NCI-H1092 (cell line): ENCODE measurements at places on chromosomes 2 and 18.

- no peak for DNase-seq
Observed at GRCh38 chr2:68650645-68651044, 7.3 kb downstream of the PROKR1 start.

DNA sequence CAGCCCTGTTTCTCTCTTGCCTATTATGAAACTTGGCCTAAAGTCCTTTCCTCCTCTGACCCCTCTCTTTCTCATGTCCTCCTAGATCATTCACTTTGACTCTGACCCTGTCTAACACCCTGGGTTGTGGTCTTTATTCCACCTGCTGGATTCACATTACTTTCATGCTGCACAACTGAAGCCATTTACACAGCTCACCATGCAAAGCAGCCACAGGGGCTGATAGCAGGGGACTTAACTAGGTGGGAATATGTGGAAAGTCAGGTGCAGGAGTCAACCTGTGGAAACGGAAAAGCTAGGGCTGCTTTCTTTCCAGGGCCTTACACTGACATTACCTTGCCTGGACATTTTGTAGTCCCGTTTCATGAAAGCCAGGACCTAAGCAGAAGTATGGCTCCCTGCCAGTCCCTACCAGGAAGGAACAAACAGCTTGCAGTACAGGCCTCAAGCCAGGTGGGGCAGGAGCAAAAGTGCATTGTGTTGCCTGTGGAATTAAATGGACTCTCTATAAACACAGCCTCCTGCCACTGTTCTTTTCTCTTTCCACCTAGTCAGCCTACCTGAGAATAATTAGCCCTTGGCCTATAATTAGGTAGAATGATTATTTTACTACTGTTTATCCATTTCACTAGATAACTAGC lies 11.8 kb downstream of the MAPRE3 start:
- peak; percentile 74 for DNase-seq

DNA sequence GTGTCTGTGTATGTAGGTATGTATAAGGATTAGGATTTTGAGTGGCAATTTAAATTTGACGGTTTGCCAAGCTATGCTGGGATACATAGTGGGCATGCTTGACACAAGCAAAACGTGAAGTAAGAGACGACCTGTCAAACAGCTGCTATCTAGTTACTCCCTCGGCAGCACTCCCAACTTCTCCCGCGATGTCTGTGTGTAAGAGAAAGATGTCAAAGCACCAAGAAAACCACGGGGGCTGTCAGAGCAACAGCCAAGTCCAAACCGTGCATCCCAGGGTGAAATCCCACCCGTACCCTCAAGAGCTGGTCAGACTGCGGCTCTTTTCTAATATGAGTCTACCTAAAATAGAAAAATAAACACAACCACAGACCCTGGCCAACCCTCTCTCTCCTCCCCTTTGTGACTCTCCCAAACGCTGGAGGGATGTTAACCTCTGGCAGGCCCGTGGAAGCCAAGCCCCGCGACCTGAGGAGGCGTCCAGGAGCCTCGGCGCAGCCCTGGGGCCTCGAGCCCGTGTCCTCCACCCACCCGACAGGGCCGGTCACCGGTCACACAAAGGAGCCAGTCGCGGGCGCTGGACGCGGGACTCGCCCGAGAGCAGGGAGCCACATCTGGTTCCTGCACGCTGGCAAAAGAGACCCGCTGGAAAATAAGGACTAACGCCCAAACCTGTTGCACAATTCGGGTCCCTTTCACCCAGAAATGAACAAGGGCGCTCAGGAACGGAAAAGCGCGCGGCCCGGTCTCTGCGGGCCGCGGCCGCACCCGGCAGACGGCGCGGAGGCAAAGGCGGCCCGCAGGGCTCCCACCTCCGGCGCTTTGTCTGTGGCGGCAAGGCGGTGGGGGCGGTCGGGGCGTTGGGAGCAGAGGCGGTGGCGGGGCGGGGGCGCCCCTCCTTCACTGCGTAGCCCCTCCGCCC lies 925 bp downstream of the SESTD1 start:
- peak; percentile 8 for DNase-seq

- no peak for DNase-seq
Observed at GRCh38 chr2:176479961-176480360, 210.7 kb downstream of the MTX2 start.

DNA sequence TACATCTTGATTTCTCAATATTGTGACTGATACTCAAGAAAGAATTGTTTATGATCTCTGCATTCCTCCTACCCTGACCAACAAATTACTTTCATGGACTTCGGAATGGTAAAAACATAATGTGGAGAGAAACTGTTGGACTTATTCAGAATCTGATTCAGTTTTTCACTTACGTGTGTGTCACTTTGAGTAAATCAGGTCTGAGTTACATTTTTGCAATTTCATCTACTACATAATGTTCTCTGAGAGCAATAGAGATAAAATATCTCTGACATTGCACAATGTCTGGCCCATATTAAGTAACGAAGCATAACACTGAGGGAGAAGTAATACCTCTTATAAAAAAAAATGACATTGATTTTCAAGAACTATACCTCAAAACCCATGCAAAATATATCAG lies 1337.9 kb upstream of the CHAC2 start:
- DNase-seq: no peak

GRCh38 chr2:42238644-42239288 lies 69.6 kb downstream of the EML4 start:
- DNase-seq: peak; percentile 30

- peak; percentile 17 for DNase-seq
Observed at GRCh38 chr2:122191331-122191730, 435.9 kb downstream of the TSN start.

DNA sequence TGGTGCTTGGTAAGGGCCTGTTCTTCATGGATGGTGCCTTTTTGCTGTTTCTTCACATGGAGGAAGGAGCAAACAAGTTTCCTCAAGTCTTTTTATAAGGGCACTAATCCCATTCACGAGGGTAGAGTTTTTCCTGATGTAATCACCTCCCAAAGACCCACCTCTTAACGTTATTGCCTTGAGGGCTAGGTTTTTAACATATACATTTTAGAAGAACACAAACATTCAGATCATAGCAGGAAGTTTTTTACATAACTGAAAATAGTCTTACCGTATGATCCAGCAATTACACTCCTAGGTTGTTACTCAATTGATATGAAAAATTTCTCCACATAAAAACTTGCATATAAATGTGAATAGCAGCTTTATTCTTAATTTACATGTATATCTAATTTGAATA lies 976.3 kb downstream of the DSC3 start:
- no peak for DNase-seq

GRCh38 chr2:191740016-191740419 lies 62.1 kb downstream of the NABP1 start:
- no peak for DNase-seq

DNA sequence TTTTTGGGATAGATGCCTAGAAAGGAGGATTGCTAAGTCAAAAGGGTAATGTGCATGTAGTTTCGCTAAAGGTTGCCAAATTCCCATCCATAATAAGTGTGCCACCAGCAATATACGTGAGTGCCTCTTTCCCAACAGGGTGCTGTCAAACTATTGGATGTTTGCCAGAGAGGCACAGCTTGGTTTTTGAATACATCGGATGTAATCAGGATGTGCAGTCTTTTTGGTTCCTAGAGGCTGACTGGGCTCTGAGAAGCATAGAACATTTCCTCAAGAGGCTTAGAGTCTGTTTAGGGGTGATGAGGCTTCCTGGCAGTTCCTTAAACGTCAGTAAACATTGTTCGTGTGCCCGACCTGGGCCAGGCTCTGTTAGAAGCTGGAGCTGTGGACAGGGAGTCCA lies 28.0 kb downstream of the AGAP1 start:
- no peak for DNase-seq

DNA sequence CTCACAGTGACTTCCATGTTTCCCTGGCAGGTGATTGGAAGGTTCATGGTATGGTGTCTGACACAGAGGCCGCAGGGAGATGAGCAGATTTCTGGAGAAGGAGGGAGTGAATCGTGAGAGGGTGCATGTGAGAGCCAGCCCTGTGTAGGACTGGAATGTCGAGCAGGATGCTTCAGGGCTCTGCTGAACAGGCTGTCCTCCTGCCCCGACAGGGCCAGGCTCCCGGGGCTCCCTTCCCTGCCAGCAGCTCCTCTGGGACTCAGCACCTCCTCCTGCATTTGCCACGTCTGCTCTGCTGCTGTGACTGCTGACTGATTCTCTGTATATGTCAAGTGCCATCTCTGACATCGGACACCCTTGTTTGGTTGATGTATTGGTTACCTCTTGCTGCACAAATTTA lies 38.5 kb upstream of the INHBB start:
- no peak for DNase-seq

DNA sequence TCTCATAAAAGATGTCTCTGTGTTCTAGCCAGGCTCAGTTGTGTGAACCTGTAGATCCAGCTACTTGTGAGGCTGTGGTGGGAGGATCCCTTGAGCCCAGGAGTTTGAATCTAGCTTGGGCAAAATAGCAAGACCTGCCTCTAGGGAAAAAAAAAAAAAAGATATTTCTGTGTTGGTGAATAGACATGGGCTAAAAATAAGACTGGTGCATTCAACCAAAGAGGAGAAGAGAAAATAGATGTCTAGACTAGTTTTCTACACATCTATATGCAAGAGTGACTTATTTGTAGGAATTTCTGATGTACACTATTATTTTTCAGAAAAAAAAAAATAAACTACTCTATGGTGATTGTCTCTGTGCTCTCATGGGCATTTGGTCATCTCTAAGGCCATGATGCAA lies 555.1 kb downstream of the BCL11A start:
- no peak for DNase-seq

- no peak for DNase-seq
Observed at GRCh38 chr18:23204589-23205235, 69.4 kb downstream of the CABLES1 start.

DNA sequence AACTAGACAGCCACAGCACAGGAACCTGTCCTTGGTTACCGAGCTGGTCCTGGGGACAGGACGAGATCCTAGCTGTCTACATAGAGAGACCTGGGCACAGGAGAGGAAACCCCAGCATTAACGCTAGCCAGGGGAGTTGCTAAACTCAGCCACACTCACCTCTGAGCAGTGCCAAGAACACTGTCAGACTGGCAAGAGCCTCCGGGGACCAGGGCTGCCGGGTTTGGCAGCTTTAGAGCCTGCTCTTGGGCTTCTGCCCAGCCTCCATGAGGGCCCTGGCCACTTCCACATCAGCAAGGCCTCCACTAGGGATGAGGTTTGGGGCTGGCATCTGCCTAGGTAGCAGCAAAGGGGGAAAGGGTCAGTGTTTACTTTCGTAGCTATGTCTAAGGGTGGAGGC lies 6.7 kb downstream of the TMBIM1 start:
- DNase-seq: peak; percentile 49

GRCh38 chr2:60493804-60494387 lies 59.6 kb downstream of the BCL11A start:
- DNase-seq: no peak

DNA sequence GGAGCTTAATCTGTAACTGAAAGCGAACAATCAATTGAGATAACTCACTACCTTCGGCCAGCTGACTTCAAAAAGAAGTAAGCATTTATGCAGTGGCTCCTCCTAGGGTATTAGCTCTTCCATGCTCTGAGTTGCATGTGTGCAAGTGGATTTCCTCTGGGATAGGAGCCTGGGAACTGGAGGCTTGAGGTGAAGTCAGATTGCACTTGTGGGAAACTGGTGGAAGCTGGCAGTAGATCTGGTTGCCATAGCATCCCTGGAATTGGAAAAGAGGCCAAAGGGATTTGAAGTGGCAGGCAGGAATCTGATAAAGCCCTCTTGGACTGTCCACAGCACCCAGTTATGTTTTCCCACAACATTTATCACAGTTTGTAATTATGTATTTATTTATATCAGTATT lies 50.6 kb upstream of the FMNL2 start:
- no peak for DNase-seq

- peak; percentile 13 for DNase-seq
Observed at GRCh38 chr2:66428986-66429612, 5.8 kb upstream of the MEIS1 start.

- DNase-seq: no peak
Observed at GRCh38 chr2:181183878-181184542, 203.6 kb downstream of the UBE2E3 start.

- DNase-seq: no peak
Observed at GRCh38 chr18:80233201-80233835, 14.0 kb downstream of the PARD6G start.

GRCh38 chr18:46419391-46420141 lies 237.5 kb downstream of the LOXHD1 start:
- DNase-seq: no peak

DNA sequence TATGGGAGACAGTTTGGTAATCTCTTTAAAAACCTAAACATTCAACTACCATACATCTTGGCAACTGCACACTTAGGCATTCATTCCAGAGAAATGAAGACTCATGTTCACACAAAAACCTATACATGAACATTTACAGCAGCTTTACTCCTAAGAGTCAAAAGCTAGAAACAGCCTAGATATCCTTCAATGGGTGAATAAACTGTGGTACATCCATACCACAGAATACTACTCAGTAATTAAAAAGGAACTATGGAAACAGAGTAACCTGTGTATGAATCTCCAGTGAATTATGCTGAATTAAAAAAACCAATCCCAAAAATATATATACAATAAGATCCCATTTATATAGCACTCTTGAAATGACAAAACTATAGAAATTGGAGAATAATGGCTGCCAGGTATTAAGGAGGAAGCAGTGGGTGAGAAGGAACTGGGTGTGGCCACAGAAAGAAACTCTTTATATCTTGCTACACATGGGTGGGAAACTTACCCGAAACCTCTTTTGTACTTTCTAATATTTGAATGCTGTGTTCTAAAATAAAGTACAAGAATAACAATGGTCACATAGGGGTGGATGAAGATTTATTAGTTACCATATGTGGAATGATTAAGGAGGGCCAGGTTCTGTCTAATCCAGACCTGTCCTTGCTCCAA lies 13.7 kb downstream of the SESTD1 start:
- DNase-seq: no peak
